ENCODE measurements at places on chromosomes 13 and 19.

DNA sequence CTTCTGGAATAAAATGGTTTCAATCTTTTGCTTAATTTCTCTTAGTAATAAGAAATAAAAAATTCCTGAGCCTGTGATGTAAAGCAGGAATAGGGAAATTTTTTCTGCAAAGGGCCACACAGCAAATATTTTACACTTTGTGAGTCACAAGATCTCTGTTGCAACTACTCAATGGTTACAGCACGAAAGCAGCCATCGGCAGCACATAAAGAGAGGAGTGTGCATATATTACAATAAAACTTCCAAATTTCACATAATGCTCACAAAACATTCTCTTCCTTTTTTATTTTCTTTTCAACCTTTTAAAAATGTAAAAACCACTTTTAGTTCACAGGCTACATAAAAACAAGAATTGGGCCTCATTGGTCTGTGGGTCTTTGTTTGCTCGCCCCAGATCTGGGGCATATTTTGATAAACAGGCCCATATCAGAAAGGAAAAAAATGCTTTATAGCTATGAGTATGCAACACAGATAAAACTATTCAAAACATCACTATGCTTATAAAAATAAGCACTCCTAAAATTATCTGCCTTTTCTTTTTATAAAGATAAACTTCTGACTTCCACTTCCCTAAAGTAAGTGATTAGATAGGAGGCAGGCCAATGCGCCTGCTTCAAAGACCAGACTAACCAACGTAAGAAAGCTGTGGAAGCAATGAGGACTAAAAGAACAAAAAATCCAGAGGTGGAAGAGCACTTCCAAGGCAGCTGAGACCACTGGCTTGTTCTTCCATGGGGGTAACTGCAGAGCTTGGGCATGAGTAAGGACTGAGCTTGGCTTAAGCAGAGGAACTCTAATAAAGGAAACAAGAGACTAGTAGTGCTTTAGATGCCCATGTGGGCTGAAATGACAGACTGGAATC, 26.5 kb downstream of the MYCBP2 start:
- peak; percentile 69 for DNase-seq

DNA sequence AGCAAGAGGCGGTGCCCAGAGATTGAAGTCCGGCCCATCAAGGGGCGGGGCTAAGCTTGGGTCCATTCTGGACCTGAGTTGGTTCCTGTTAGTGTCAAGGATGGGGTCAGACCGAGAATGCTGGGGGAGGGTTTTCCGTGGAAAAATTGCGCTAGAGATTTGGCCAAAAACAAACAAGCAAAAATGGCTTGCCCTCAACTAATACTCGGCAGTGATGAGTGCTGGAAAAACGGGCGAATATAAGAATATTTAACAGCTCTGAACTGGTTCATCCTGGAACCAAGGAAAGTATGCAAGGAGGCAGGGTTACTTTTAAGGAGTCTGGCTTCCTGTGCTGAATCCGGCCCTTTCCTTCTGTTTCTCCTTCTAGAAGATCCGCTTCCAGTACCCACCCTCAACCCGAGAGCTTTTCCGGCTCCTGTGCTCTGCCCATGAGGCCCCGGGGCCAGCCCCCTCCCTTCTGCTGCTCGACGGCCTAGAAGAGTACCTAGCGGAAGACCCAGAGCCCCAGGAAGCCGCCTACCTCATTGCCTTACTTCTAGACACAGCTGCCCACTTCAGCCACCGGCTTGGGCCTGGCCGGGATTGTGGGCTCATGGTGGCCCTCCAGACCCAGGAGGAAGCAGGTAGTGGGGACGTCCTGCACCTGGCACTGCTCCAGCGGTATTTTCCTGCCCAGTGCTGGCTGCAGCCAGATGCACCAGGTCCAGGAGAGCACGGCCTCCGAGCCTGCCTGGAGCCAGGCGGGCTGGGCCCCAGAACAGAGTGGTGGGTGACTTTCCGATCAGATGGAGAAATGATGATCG, 880 bp downstream of the SWSAP1 start:
- DNase-seq, result peak; percentile 83

DNA sequence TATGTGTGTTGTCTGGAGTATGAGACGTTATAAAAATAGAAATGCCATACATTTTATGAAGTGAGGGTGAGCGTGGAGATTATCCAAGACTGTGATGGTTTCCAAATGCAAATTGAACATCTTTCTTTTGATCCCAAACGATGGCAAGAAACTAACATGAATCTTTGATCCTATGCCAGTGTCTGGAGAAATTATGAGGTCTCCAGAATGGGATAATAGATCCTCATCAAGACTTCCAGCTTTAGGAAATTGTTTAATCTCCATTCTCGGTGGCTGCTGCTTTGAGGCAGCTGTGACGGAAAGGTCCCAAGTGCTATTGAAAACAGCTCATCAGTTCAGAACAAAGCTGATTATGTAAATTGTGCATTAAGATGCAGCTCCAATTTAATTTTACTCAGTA, 30.8 kb downstream of the CBY2 start:
- DNase-seq, result no peak

GRCh38 chr19:52527956-52528351, 486 bp downstream of the ZNF808 start:
- DNase-seq, result no peak

GRCh38 chr13:61927648-61928047, 512.0 kb upstream of the PCDH20 start:
- DNase-seq, result no peak

- DNase-seq, result no peak
Observed at GRCh38 chr13:73162912-73163911, 104.4 kb downstream of the KLF5 start.

- DNase-seq, result no peak
Observed at GRCh38 chr19:50626795-50627194, 12.9 kb downstream of the SYT3 start.

GRCh38 chr19:29841559-29842367, 30.0 kb downstream of the CCNE1 start:
- peak; percentile 72 for DNase-seq

DNA sequence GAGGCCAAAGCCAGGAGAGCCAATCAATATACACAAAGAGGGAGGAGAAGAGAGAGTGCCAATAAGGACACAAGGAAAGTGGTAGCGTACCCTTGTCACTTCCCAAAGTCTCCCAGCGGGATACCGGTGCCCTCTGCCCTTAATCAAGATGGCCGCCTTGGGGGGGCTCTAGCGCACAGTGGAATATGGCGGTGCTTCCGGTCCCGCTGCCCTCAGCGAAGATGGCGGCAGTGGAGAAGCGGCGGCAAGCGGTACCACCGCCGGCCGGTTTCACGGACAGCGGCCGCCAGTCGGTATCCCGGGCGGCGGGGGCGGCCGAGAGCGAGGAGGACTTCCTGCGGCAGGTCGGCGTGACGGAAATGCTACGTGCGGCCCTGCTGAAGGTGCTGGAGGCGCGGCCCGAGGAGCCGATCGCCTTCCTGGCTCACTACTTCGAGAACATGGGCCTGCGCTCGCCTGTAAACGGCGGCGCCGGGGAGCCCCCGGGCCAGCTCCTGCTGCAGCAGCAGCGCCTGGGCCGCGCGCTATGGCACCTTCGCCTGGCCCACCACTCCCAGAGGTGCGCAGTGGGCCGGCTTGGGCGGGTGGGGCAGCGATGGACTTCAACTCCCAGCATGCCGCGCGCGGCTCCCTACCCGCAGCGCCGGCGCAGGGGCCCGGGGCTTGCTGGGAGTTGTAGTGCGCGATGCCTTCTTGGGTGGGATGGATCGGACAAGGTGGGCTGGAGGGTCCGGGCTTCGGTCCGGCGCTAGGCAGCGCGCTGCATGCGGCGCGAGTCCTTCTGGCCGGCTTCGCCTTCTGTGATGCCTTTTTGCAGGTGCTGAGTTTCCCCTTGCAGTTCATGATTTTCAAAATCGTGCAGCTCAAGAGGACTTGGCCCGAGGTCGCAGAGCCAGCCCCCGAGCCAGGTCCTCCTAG, at the start of gene TPGS1:
TPGS1 (plus strand) TSS at position 212 of the 918 bp plus-strand sequence; CDS start at position 222, 10 bp downstream.
- DNase-seq, result peak; percentile 89

- no peak for DNase-seq
Observed at GRCh38 chr19:35793381-35794165, 18.2 kb downstream of the ARHGAP33 start.

GRCh38 chr13:21124852-21125251, 51.5 kb downstream of the SKA3 start:
- peak; percentile 48 for DNase-seq

DNA sequence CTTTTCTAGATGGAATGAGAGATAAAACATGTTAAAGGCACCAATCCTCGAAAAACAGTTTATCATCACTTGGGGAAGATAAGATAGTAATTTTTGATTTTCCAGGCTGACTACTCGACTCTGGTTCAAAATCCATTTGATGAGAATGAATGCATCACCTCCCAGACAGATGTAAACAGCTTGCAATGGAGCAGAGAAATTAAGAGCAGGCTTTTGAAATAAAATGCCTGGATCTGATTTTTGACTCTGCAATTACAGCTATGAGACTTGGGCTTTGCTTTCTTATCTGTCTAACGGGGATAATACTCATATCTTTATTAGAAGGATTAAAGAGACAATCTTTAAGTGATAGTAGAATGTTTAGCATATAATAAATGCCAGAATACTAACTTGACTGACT, 1148.9 kb downstream of the OLFM4 start:
- no peak for DNase-seq

GRCh38 chr13:26919311-26919710, 158.7 kb upstream of the GPR12 start:
- DNase-seq, result no peak

DNA sequence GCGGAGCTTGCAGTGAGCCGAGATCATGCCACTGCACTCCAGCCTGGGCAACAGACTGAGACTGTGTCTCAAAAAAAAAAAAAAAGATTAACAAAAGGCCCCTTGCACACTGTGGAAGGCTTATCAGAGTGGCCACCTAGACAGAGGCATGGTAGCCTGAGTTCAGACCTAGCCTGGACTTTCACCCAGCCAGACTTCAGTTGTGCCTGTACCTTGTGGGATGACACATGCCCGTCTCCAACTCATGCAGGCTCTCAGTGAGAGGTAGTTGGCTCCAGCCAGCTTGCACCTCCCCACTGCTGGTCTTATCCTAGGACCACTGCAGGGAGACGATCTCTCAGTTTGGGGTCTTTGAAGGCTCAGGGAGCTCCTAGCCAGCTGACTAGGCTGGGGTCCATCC, 52.2 kb downstream of the GATAD2A start:
- DNase-seq, result no peak

GRCh38 chr13:64371045-64371444, 2859.1 kb downstream of the PCDH9 start:
- no peak for DNase-seq

DNA sequence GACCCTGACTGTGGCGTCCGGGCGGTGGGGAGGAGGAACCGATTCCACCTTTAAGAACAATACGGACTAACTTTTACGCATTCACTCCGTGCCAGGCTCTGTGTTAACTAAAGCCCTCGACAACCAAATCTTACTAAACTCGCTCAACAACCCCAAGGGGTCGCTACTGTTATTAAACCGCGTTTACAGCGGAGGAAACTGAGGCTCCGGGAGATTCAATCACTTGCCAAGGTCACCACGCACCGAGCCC, 1.2 kb downstream of the SAMD1 start:
- peak; percentile 51 for DNase-seq

DNA sequence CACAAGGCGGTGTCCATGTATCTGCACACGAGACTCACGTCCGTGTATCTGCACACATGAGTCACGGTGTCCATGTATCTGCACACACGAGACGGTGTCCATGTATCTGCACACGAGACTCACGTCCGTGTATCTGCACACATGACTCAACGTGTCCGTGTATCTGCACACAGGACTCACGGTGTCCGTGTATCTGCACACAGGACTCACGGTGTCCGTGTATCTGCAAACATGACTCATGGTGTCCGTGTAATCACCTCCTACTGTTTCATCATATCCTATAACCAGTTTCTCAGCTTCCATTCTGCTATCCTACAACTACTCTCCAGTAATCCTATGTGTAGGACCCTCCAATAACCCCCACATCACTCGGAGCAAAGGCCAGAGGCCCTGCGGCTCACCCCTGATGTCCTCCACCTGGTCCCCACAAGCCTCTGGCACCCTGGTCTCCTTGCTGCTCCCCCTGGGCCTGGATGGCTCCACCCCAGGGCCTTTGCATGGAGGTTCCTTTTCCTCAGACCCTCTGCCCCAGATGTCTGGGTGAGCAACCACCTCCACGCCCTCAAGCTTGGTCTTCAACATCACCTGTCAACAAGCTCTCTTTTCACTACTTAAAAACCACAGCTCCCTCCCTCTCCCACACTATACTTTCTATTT, 2.5 kb upstream of the TMEM255B start:
- no peak for DNase-seq

DNA sequence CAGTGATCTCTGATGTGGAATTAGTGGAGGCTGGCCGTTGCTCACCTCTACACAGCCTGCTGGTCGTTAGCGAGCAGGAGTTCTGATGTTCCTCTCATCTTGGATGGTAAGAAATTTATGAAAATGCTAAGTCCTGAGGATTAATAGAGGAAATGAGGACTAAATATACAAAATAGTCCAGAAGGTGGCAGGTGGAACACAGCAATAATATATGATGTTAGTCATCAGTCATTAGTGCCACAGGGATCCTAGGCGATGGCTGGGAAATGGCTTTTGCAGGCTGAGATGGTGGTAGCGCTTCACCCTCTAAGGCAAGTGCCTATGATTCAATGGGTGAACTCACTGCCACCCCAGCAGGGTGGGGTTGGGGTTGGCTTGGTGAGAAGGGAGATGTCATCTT, 338.6 kb upstream of the TMTC4 start:
- DNase-seq, result no peak

Measured in NAMALWA (cell line).